CD4-positive, alpha-beta T cell treated with Interferon gamma for 1 hour (primary cell): ENCODE measurements at places on chromosomes 2 and 18.

DNA sequence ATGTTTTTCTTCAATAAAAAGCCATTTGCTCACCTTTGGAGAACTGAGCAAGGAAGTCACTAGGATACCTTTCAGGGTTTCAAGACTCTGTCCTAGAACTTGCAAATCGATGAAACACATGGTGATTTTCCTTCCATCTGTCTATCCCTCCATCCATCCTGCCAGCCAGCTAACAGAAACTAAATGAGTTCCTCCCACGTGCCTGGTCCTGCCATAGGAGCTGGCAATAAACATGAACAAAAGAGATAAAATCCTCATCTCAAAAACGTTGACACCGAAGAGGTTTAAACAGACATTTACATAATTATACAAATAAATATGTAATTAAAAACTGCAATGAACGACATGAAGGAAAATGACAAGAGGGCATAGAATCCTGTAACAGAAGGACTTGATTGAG, 249.0 kb downstream of the PID1 start:
- no peak for DNase-seq

GRCh38 chr2:2853346-2853745, 522.3 kb upstream of the MYT1L start:
- DNase-seq: no peak

DNA sequence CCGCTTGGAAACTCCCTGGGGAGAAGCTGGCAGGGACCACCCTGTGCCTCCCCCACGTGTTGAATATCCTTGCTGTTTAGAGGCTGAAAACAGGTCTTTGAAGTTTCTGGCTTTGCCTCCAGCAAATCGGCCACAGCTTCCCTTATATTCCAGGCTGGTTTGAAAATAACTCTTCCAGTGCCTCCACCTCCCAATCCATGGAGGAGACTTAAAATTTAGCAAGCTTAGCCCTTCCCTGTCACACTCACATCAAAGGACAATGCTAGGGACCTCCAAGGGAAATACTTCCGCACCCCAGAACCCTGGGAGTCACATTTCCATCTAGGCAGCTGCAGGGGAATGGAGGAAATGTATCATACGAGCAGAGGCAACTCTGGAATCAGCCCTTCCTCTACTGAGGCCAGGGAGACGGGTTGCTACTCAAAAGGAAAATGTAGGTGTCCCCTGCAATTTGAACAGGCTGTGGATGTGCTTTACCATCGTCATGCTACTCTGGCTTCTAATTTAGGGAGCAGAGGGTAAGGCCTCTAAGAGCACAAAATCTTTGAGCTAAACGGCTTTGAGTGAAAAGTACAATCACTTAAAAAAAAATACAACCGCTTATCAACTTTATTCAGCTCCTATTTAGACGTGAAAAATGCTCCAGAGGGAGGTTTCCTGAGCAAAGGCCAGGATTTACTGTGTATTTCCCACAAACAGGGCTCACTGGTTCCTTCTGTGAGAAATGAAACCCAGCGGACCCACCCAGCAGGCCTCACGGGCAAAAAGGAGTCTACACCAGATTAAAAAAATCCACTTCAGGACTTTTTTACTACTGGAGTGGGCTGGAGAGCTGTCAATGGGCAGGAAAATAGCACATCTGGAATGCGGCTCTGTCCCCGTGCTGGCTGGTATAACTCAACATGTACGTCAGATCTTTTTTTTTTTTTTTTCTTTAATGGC, 49.4 kb upstream of the PKDCC start:
- no peak for DNase-seq

GRCh38 chr2:127348426-127349000, 39.3 kb downstream of the MAP3K2 start:
- DNase-seq: no peak

- no peak for DNase-seq
Observed at GRCh38 chr2:169775765-169776164, 22.9 kb upstream of the SSB start.

- DNase-seq: no peak
Observed at GRCh38 chr18:22504251-22505030, 86.7 kb upstream of the CTAGE1 start.
